AG08396 (cell line): ENCODE measurements at places on chromosomes 1 and 21.
A peak's percentile ranks its signal among the peaks of the same experiment; 100 is the strongest.

GRCh38 chr21:43338951-43339350 is 88.0 kb downstream of the SIK1 start:
- DNase-seq: no peak

DNA sequence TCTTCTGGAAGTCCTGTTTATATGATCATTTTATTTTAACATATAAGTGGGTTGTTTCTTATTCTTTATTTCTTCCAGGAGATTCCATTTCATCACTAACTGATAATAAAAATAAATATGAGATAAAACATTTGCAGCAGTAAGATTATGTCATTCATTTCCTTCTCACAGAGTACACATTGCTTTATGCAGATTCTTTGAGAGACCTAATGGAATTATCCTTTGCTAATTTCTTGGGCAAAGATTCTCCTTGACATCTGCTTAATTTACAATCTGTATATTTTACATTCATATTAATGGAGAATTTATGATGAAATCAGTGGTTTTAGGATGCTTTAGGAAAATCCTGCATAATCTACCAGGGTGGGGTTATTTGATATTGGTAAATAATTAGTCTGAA is 60.6 kb downstream of the PTBP2 start:
- no peak for DNase-seq

DNA sequence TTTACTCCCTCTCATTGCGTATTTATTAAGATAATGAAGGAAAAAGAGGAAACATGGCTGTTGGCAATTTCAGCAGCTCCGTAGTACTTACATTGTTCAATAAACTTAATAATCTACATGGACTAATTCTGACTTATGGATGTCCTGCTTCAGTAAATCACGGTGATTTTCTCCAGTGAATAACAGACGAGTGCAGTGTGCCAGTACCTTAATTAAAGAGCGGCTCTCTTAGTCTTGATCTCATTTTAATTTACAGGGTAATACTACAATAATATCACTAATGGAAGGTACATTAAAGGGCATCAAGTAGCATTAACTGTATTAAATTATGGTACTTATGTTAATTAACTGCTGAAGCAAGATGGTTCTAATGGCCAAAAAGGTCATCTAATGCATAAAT is 187.2 kb downstream of the NTNG1 start:
- no peak for DNase-seq

DNA sequence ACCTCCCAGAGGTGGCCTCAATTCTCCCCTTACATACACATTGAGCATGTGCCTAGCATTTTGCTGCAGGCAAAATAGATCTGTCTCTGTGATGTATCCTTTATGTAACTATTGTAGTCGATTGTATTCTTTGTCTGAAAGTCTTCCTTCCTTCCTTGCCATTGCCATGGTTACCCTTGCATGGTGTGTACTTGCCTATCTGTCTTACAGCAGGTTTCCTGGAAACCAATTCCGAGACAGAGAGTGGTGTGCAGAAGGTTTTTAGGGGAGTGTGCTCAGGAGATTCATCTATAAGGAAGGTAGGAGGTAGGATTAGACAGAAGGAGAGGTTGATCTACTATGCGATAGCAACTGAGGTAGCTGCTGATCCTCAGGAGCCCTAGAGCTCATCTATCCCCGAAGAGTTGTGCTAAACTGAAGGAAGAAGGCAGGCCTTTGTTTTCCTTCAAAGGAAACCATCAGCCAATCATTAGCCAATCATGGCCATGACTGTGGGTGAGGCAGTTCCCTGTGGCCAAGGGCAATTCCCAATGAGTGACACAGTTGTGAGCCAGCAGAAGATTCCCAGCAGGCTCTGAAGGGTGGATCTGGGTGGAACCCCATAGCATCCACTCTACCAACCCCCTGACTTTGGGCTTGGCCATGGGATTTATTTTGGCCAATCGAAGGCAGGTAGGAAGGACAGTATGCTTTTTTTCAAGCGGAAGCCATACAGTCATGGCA is 15.0 kb downstream of the CITED4 start:
- no peak for DNase-seq

- no peak for DNase-seq
Observed at GRCh38 chr21:43270800-43271301, 102.0 kb downstream of the CRYAA start.

DNA sequence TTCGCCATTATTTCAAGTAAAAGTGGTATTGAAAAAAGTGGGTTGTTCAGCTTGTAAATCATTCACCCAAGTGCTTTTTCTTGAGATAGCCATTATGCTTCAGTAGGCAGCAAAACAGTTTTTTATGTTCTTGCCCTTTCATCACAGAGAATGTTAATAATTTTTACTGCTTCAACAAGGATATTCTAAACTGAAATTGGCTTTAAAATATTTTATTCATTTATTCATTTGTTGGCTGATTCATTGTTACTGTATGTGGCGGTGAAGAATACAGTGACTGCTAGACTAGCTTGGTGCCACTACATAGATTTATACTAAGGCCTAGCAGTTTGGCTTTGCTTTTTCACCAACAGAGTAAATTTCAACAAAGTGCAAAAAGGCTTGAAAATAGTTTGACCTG is 121.5 kb downstream of the OLFML2B start:
- no peak for DNase-seq

DNA sequence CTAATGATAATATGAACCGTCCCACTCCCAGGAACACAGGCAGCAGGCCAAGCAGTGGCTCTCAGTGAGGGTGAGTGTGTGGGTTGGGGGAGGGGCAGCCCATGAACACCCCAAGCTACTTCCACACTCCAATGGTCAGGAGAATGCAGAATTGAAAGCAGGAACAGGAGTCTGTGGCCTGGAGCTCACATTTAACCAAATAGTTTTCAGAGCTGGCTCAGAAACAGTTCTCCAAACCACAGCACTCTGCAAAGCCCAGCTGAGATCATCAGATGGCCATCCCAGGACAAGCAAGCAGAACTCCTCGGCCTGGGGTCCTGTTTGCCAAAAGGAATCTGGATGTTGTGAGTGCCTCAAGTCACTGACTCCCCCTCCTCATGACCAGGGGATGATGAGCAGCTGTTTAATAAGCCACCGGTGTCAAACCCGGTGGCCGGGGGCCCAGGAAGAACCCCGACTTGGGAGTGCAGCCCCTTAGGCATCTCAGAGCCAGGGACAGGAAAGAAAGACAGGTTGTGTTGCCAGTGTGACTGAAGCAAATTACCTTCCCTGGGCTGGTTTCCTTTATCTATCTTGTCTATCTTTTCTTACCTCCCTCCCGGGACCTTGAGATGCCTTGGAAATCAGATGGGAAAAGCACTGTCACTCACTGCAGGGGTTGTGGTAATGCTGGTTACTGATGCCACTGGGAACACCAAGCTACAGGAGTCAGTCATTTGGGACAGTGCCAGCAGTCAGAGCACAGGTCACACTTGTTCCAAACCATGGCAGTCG is 20.4 kb downstream of the DEGS1 start:
- DNase-seq: peak; percentile 46
